ENCODE measurements at places on chromosomes 3 and 15.

DNA sequence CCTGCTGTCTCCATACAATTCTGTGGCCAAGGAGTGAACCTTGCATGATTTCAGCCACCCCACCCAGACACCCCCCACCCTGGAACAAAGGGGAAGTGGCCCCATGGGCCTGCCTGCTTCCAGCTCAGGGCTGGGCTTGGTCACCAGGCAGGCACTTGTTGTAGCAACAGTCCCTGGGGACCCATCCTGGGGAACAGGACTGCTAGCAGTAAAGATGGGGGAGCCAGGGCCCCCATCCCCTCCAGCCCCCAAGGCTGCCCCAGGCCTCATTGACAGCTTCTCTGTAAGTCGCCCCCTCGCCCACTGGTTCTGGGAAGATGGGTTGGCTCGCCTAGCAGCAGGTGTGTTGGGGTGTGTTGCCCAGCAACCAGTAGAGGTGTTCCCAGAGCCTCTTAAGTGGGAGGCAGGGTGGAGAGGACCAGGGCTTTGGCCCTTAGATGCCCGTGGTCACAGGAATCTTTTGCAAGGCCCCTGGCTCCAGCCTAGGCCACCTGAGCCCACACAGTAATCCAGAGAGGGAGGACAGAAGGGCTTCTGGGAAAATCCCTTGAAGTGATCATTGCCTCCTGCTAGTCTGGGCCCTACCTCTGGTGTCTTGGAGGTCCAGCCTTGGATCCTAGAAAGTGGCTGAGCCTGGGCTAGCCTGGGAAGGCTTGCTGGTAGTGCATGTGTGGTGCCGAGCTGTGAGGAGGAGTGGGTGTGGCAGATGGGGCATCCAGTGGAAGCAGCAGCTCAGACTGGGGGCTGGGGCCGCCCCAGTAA lies 48.9 kb downstream of the CYP11A1 start:
- DNase-seq, result peak; percentile 56

GRCh38 chr3:122091602-122092295 lies 36.6 kb downstream of the CD86 start:
- no peak for DNase-seq

DNA sequence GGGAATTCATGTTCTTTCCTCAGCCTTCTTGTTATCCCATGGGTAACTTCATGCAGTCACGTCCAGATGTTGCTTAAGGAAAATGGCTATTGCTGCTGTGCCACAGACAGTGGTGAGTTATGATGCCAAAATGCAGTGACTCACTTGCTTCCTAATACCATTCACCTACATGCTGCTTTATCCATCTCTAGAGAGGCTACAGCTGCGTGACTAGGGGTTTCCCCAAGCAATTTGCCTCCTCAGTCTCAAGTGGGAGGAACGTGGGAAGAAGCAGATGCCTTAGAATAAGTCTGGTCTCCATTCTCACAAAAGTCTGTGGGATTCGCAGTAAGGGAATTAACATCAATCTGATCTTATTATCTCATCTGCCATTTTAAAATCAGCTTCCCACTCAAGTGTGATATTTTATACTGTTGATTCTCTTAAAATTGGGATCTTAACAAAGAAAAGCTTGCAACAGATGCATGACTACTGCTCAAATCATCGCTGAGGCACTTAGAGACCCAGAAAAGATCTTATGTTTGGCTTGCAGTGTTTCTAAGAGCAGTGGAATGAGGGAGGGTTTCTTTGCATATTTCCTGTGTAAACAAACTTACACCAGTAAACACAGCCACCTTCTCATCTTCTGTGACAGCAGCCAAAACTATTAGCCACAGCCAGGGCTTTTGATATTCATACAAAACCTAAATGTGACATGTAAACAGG lies 62.0 kb upstream of the ACP3 start:
- peak; percentile 98 for DNase-seq

GRCh38 chr15:62618432-62618831 lies 424.1 kb upstream of the TPM1 start:
- peak; percentile 88 for DNase-seq

GRCh38 chr3:64104006-64104405 lies 80.7 kb upstream of the PSMD6 start:
- DNase-seq, result no peak

- peak; percentile 55 for DNase-seq
These were observed 61.5 kb downstream of the CGGBP1 start for GRCh38 chr3:87997298-87997697.

DNA sequence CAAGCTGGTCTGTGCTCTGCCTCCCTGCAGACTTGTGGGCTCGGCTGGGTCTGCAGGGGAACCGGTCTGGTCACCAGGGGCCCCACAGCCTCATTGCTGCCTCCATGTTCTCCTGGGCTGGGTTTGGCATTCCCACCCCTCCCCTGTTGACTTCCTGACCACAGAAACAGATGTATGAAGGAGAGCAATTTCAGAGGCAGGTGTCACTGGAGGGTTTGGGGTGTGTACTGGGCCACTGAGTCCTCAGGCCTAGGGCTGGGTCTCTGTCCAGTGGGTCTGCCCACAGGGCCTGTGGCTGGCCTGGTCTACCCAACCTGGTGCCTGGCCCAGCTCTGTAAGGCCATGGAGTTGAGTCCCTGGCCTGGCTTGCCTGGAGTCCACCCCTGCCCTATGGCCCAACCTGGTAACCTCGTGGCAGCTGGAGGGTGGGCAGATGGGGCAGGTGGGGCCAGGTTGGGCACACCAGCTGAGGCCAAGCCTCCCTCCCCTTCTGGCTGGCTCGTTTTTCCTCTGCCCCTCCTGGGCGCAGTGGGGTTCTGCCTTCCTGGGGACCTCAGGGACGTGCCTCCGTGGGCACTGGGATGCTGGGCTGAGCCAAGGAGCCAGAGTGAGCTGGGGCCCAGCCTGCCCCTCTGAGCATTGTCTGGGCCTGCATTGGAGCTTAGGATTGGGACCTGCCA lies 20.8 kb downstream of the PLXNA1 start:
- no peak for DNase-seq

GRCh38 chr15:70240082-70240481 lies 142.4 kb upstream of the TLE3 start:
- no peak for DNase-seq

DNA sequence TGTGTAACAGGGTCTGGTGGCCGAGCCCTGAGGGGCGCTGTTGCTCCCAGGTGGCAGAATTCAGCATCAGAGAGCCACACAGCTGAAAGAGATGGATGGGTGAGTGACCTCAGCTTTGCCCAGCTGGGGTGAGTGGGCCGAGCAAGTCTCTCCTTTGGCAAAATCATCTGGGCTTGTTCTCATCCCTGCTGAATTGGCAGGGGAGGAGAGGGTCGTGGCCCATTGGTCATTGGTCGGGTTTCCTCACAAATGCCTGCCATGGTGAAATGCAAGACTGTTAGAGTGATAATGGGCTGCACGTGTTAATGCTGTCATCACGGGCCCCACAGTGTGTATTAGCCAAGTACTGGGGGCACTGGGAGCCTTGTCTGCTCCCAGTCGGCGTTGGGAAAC lies 15.9 kb downstream of the ABHD2 start:
- DNase-seq, result no peak

DNA sequence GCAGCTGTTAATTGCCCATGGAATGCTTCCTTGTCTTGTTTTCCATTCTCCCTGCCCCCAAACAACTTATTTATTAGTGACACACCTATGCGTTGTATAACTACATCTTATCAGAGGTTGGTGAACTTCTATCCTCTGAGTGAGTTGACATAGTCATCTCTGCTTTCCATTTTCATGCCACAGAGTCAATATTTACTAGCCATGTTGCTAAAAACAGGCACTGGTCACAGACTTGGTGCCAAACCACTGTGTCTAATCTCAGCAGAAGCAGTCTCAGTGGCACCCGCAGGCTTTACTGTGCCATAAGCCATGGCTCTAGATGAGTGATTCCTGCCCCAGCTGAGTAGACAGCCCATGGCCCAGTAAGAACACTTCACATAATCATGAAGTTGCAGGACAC lies 26.5 kb downstream of the DAPK2 start:
- no peak for DNase-seq

DNA sequence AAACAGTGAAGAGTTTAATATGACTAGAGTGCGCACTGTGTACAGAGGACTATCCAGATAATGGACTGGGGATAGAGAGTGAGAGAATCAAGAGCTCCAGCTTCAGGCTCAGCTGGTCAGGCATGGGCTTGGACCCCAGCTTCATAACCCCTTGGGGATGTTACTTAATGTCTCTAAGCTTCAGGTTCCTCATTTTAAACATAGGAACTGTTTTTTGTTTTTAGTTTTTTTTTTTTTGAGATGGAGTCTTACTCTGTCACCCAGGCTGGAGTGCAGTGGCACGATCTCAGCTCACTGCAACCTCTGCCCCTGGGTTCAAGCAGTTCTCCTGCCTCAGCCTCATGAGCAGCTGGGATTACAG lies 9.9 kb upstream of the BRPF1 start:
- DNase-seq, result no peak

GRCh38 chr3:191220908-191221307 lies 21.9 kb downstream of the OSTN start:
- DNase-seq, result no peak

- DNase-seq, result peak; percentile 87
These were observed 75.6 kb upstream of the PRICKLE2 start for GRCh38 chr3:64300790-64301423.

- DNase-seq, result no peak
These were observed 9.2 kb downstream of the EID1 start for GRCh38 chr15:48887144-48887543.

- DNase-seq, result peak; percentile 34
These were observed 7.3 kb downstream of the FYCO1 start for GRCh38 chr3:45988362-45988761.

DNA sequence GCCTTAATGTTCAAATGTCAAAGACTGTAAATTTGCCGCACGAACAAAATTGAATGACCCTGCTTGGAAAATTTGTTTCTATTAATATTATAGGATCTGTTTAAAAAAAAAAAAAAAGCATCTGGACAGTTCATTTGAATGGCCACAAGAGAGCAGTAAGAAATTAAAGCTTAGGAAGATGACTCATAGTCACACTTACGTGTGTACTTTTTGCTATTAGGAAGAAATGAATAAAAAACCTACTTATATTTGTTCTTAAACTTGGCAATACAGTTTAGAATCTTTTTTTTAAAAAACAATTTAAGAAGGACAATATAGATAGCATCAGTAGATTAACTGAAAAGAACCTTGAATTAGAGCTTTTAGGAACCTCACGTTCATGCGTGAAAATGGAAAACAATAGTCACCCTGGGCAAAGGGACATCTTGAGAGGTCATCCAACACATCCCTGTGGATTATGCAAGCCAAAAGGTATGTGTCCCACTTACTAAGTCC lies 621.8 kb downstream of the MECOM start:
- DNase-seq, result peak; percentile 80

DNA sequence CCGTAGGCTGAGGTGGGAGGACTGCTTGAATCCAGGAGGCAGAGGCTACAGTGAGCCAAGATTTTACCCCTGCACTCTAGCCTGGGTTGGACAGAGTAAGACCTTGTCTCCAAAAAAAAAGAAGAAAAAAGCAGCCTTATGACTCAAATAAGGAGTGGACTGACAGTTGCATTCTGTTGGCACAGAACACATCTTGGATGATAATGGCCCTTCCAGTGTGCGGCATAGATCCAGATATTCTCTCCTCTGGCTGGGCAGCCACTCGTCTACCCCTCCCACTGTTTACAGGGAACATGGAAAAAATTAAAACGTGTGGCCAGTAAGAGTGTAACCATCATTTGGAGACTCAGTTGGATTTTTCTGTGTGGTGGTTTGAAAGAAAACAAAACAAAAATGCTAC lies 118.6 kb upstream of the RNF7 start:
- no peak for DNase-seq

GRCh38 chr3:6716420-6716819 lies 144.5 kb upstream of the GRM7 start:
- DNase-seq, result no peak

DNA sequence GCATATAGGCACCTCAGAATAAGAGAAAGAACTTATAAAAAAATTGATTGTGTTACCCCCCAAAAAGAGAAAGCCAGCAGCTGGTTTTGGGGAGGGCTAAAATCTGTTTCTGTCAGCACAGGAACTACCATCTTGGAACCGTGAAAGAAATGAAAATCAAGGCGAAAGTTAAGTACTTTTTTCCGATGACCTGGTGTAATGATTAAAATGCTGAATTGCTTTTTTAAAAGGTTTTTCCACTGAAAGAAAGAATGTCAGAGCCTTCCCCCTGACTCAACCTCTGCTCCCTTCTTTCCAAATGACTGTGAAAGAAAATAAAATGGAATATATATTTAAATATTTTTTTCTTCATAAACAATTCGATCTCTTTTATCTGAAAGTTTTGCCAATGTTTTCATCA lies 570.5 kb upstream of the CFAP20DC start:
- no peak for DNase-seq

GRCh38 chr3:100125161-100125938 lies 11.0 kb upstream of the FILIP1L start:
- DNase-seq, result no peak

DNA sequence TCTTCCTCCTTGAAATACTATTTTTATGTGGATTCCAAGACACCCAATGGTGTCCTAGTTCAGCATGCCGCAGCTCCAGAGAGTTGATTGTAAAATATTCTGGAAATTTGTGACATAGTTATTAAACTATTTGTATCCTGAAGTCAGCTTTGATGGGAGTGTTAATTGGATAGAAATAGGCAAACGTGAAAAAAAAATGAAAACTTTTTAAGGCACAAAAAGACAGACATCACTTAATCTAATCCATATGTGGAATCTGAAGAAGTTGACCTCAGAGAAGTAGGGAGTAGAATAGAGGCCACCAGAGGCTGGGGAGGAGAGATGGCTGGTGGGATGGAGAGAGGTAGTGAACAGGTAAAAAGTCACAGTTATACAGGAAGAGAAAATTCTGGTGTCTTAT lies 704.2 kb downstream of the ROBO1 start:
- DNase-seq, result no peak

- DNase-seq, result no peak
These were observed 890.9 kb upstream of the CFAP20DC start for GRCh38 chr3:59940718-59941117.

- no peak for DNase-seq
These were observed 262.0 kb upstream of the KCNH8 start for GRCh38 chr3:18886331-18886730.

- DNase-seq, result no peak
These were observed 12.0 kb upstream of the AHSG start for GRCh38 chr3:186600896-186601295.

- no peak for DNase-seq
These were observed 84.3 kb upstream of the PRTG start for GRCh38 chr15:55827204-55827603.

DNA sequence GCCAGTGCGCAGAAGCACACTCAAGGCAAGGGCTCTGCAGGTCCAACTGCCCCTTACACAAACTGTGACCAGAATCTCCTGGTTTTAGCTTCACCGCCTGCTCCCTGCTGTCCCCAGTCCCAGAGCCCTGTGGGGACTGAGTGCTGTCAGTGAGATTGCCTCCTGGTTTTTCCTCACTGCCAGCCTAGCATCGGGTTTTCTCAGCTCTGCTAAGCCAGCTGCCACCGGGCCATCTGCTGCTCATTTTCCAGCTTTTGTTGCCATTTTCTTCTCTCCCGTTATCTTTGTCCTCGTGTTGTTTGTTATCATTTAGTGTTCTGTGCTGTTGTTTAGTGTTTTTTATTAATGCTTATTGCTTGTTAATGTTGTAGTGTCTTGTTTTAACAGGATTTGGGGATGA lies 79.5 kb upstream of the BLM start:
- DNase-seq, result no peak

Data from cardiac fibroblast (primary cell).